CD8-positive, alpha-beta memory T cell (primary cell): ENCODE measurements at places on chromosomes 13 and 19.

DNA sequence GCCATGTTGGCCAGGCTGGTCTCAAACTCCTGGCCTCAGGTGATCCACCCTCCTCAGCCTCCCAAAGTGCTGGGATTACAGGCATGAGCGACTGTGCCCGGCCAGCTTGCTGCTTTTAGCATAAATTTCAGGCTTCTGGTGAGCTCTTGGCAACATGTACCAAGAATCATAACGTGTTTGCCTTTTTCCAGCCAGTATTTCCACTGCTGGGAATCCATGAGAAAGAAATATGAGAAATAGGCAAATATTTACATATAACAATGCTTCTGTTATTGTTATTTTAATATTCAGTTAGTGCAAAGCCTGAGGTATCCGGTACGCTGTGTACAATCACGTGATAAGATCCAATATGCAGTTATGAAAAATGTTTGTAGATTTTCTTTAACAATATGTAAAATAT lies 29.2 kb upstream of the CERS4 start:
- H3K4me1 ChIP-seq, result peaks cover 7% of the 10 kb centered on the region
- H3K4me3 ChIP-seq, result no peak overlapping the region
- no peak for DNase-seq
- H3K36me3 ChIP-seq, result no peaks in the 10 kb centered on the region

DNA sequence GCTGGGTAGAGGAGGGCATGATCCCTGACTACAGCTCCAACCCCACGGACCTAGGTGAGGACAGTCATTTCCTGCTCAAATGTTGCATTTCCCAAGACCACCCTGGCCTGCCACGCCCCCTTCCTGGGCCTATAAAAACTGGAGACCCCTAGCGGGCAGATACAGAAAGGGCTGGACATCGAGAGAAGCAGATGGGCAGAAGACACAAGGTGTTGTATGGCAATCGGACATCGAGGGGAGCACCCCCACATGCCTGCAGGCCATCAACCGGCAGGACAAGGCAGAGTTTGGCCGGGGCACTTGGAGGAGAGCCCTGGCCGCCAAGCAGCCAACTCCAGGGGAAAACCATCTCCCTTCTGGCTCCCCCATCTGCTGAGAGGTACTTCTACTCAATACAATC lies 746.4 kb downstream of the PCDH9 start:
- DNase-seq, result no peak
- no peaks in the 10 kb centered on the region for H3K27me3 ChIP-seq
- no peaks in the 10 kb centered on the region for H3K4me1 ChIP-seq
- H3K4me3 ChIP-seq, result no peak overlapping the region
- H3K27ac ChIP-seq, result no peak overlapping the region

- H3K27ac ChIP-seq, result no peak overlapping the region
- H3K4me1 ChIP-seq, result peaks cover 13% of the 10 kb centered on the region
- no peaks in the 10 kb centered on the region for H3K27me3 ChIP-seq
- peak; percentile 64 for DNase-seq
- no peaks in the 10 kb centered on the region for H3K36me3 ChIP-seq
- H3K4me3 ChIP-seq, result no peak overlapping the region
These were observed 24.2 kb downstream of the C19orf12 start for GRCh38 chr19:29690842-29691241.

DNA sequence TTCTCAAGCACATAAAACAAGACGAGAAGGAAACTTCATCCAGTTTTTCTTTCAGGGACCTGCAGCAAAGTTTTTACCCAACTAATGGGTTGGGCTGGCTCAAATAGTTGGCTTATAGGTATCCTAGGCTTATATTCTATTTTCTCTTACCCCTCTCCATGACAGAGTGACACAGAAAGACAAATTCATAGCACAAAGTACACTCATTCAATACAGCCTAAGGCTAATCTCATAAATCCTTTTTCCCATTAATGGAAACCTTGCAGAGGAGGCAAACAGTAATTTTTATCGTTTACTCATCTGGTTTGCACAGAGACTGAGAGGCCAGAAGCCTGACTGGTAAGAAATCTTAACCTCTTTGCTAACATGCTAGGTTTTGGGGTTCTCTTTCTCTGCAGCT lies 1589.9 kb downstream of the SLITRK1 start:
- no peak overlapping the region for H3K4me3 ChIP-seq
- H3K4me1 ChIP-seq, result no peaks in the 10 kb centered on the region
- no peak for DNase-seq
- no peaks in the 10 kb centered on the region for H3K27me3 ChIP-seq
- no peak overlapping the region for H3K27ac ChIP-seq
- no peaks in the 10 kb centered on the region for H3K36me3 ChIP-seq

GRCh38 chr19:14089662-14090508 lies 666 bp downstream of the SAMD1 start:
- no peaks in the 10 kb centered on the region for H3K36me3 ChIP-seq
- peaks cover 14% of the 10 kb centered on the region for H3K4me1 ChIP-seq
- no peaks in the 10 kb centered on the region for H3K27me3 ChIP-seq
- peak; percentile 44 for DNase-seq
- no peak overlapping the region for H3K4me3 ChIP-seq
- H3K27ac ChIP-seq, result no peak overlapping the region

DNA sequence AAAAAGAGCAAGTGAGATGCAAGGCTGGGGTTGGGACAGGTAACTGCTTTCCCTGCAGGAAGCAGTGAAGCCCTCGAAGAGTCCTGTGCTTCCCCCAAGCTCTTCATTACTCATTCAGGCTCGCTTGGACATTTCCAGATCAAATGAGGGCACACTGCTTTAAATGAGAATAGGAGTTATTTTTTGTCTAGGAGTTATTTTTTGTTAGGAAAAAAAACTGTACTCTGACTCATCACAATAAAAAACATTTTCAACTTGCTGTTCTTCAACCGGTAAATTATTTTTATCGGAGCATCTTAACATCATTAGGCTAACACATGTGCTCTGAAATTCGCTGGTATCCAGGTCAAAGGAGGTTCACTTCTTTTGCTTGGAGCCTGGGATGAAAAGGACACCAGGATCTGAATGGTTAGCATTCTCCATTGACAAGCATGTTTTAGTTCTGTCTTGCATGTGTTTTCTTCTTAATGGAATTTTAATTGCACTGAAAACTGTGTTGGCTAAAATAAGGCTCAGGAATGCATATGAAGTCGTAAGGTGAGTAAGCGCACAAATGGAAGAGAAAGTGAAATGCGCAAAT lies 80.7 kb upstream of the STK24 start:
- H3K27ac ChIP-seq, result no peak overlapping the region
- no peaks in the 10 kb centered on the region for H3K27me3 ChIP-seq
- DNase-seq, result no peak

- no peak overlapping the region for H3K4me3 ChIP-seq
- H3K36me3 ChIP-seq, result no peaks in the 10 kb centered on the region
- H3K27me3 ChIP-seq, result no peaks in the 10 kb centered on the region
- H3K27ac ChIP-seq, result no peak overlapping the region
- DNase-seq, result no peak
These were observed 132.7 kb upstream of the SLITRK5 start for GRCh38 chr13:87538366-87539052.

GRCh38 chr19:16876904-16877361 lies 11.9 kb upstream of the F2RL3 start:
- DNase-seq, result no peak
- peaks cover 14% of the 10 kb centered on the region for H3K36me3 ChIP-seq
- no peaks in the 10 kb centered on the region for H3K4me1 ChIP-seq

GRCh38 chr13:114000151-114001040 lies 26.5 kb upstream of the C13orf46 start:
- peaks cover 52% of the 10 kb centered on the region for H3K36me3 ChIP-seq
- H3K4me1 ChIP-seq, result no peaks in the 10 kb centered on the region
- H3K4me3 ChIP-seq, result no peak overlapping the region
- no peak for DNase-seq
- H3K27me3 ChIP-seq, result no peaks in the 10 kb centered on the region
- no peak overlapping the region for H3K27ac ChIP-seq

DNA sequence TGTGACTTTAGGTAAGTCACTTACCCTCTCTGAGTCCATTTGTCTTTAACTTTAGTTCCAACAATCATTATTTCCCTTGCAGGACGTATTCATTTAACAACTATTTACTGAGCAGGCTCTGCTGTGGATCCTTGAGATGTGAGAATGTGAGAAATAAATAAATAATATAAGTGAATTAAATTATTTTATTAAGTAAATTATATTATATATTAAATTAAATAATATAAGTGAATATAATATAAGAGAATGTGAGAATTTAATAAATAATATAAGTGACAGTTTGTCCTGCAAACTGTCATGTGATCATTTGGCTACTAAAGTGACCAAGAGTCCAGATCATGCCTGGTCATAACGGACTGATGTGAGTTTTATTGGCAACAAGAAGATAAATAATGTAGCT lies 598 bp downstream of the OR2Z1 start:
- H3K36me3 ChIP-seq, result no peaks in the 10 kb centered on the region
- no peaks in the 10 kb centered on the region for H3K27me3 ChIP-seq
- no peaks in the 10 kb centered on the region for H3K4me1 ChIP-seq
- no peak overlapping the region for H3K4me3 ChIP-seq

- DNase-seq, result no peak
- no peak overlapping the region for H3K27ac ChIP-seq
- no peaks in the 10 kb centered on the region for H3K4me1 ChIP-seq
- H3K27me3 ChIP-seq, result no peaks in the 10 kb centered on the region
- no peaks in the 10 kb centered on the region for H3K36me3 ChIP-seq
These were observed 41.3 kb upstream of the KCTD15 start for GRCh38 chr19:33755099-33756035.

DNA sequence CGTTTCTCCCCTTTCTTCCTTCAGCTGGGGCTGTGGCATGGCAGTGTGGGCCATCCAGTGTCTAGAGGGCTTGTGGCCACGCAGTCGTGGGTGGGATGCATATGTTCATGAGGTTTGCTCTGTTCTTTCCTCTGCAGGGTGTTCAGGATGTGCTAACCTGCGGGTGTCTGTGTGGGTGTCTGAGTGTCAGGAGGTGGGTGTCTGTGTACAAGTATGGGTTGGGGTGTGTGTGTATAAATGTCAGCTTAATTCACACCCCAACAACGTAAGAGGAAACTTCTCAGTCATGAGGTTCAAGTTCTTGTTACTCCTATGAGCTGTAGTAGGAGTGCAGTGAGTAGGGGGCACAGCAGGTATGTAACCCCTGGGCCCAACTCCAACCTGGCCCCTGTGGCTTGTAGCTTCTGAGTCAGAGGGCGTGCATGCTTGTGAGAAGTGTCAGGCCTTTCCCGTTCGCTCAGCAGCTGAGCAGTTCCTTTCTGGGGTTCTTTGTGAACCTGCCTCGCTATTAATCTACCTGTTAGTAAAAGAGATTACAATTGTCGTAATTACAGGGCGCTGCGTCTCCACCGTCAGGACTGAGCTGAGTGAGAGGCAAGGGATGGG lies 49.1 kb downstream of the NFIX start:
- no peaks in the 10 kb centered on the region for H3K36me3 ChIP-seq
- no peaks in the 10 kb centered on the region for H3K27me3 ChIP-seq
- H3K4me1 ChIP-seq, result peaks cover 31% of the 10 kb centered on the region
- H3K4me3 ChIP-seq, result no peak overlapping the region
- DNase-seq, result peak; percentile 85

DNA sequence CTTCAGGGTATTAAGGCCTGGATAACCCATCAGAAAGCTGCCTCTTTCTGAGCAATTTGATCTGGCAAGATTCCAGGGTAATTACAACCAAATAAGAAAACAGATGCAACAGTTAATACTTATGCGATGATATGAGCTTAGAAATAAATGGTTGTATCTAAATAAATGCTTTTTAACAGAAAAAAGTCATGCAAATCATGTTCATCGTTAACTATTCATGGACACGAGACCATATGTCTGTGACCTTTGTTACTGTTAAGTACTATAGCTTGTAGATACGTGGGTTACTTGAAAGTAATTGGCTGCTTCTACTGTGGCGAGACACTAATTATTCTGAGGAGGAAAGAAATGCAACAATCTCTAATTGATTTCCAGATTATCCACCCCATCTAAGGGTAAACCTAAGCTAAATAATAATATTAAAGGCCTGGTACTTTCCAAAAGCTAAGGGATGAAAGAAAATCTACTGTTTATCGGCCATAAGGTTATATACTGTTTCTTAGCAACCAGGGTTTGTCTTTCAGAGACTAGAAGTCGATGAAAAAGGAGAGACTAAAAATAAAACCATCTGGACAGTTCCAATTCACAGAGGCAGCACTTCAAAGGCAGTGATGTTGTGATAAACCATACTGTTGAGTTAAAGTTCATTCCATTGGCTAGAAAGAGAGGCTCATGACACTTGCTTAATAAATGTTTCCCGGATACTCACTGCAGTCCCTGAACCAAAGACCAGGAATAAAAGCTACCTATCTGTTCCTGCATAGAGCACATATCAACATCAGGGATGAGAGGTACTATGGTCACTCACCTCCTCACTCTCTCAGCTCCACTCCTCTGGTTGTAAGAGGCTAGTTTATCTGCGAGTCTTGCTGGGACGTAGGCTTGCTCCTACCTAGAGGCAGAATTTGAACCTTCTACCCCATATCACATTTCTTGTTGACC lies 1.5 kb downstream of the EPSTI1 start:
- no peak overlapping the region for H3K27ac ChIP-seq
- peaks cover 26% of the 10 kb centered on the region for H3K4me1 ChIP-seq
- peak overlapping the region; percentile 61 for H3K4me3 ChIP-seq
- H3K36me3 ChIP-seq, result no peaks in the 10 kb centered on the region

- no peaks in the 10 kb centered on the region for H3K27me3 ChIP-seq
- peak; percentile 28 for DNase-seq
- H3K4me1 ChIP-seq, result peaks cover 6% of the 10 kb centered on the region
- H3K27ac ChIP-seq, result peak within 1 kb of the TSS; percentile 1
- no peaks in the 10 kb centered on the region for H3K36me3 ChIP-seq
These were observed at the start of gene BTBD2 for GRCh38 chr19:2015608-2015950. Gene BTBD2 (minus strand): TSS chr19:2015714. CDS start chr19:2015703, 11 bp downstream.

- DNase-seq, result no peak
- H3K4me3 ChIP-seq, result no peak overlapping the region
- no peaks in the 10 kb centered on the region for H3K4me1 ChIP-seq
- H3K27ac ChIP-seq, result no peak overlapping the region
- H3K36me3 ChIP-seq, result no peaks in the 10 kb centered on the region
- H3K27me3 ChIP-seq, result no peaks in the 10 kb centered on the region
These were observed 55.4 kb upstream of the SCEL start for GRCh38 chr13:77480066-77480465.

DNA sequence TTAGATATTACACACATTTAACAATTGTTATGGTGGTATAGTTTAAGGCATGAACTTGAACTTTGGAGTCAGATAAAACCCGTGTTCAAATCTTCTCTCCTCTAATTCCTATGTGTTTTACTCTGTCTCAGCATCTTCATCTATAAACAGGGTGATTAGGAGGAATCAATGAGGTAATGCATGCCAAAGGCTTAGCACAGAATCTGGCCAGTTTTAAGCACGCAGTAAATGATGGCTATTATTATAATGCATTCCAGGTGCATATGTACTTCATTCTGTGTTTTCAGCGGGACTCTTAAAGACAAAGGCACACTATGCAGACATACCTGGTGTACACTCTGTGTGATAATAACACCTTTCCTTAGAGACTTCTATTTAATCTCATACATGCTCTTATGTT lies 88.0 kb upstream of the FRY start:
- no peaks in the 10 kb centered on the region for H3K36me3 ChIP-seq
- no peak overlapping the region for H3K27ac ChIP-seq
- no peaks in the 10 kb centered on the region for H3K27me3 ChIP-seq
- no peak overlapping the region for H3K4me3 ChIP-seq
- no peaks in the 10 kb centered on the region for H3K4me1 ChIP-seq
- DNase-seq, result no peak
